Choroid plexus epithelial cell (primary cell): ENCODE measurements at places on chromosomes 2 and 18.

GRCh38 chr2:218273908-218274249, 3.6 kb downstream of the PNKD start:
- no peak for DNase-seq

DNA sequence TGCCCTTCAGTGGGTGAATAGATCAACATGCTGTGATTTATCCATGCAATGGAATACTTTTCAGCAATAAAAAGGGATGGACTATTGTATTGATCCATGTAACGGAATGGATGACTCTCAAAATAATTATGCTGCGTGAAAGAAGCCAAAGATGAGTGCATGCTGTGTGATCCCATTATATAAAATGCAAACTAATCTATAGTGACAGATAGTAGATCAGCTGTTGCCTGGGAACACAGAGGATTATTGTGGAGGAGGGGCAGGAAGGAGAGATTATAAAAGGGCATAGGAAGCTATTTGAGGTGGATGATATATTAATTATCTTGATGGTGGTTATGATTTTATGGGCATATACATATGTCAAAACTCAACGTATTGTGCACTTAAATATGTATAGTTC, 55.5 kb upstream of the ADAM23 start:
- no peak for DNase-seq

GRCh38 chr18:29616867-29617266, 1425.7 kb downstream of the DSC3 start:
- DNase-seq, result no peak

DNA sequence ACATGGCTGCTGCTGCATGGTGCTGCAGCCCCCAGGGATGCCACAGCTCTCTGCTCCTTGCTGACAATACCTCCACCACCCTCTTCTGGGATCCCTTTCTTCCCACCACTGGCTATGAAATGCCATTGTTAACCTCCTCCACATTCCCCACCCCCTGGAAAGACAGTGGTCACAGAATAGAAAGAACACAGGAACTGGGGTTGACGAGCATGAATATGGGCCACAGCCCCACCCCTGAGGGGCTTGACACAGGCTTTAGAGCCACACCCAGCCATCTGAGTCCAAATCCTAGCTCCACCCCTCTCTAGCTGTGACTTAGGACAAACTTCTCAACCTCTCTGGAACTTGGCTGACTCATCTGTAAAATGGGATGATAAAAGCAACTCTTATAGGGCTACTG, 47.3 kb downstream of the TMEM163 start:
- no peak for DNase-seq

DNA sequence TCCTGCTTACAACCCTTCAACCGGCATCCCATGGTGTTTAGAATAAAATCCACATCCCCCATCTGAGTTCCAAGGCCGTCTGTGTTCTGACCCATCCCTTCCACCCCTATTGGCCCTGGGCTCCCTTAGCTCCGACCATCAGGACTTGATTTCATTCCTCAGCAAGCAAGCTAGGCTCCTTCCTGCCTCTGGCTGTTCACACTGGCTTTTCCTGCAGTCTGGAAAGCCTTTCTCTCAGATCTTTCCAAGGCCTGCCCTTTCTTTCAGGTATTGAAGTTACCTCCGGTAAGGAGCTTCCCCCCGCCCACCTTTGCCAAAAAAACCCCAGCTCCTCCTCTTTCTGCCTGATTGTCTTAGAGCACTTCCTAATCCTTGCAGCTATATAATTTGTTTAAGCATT, 86.8 kb downstream of the CLIP4 start:
- DNase-seq, result no peak
